ENCODE measurements at places on chromosomes 4 and X. TPM values are rescaled to one million over a fixed set of nuclear protein-coding genes. Genes with fewer than 3 reads are reported as not detected.

Gene MAGEB16
- not detected for total RNA-seq

Gene TDO2
- not detected for total RNA-seq

Gene MAEA
- total RNA-seq, result 72.1 TPM

Gene MAGEC1
- not detected for total RNA-seq

Gene HOPX
- not detected for total RNA-seq

Gene FGG
- total RNA-seq, result not detected

Gene ABLIM2
- 3.8 TPM for total RNA-seq
